ENCODE measurements at places on chromosomes 3 and 15.

DNA sequence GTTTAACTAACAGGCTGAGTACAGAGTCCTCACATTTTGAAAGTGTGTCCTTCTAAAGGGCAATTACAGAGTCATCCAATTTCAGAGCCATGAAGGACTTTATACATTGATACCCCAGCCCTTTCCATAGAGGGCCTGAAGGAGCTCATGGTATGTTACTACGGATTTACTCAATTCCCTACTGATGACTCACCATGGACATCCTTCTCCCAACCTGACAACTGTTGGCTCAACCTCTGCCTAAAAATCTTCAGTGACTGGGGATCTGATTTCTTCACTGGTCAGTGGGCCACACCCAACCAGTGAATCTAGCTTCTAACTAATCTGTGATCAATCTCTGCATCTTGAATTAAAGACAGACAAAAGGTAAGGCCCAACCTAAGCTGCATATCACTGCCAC is 963.4 kb upstream of the CFAP20DC start:
- H3K27ac ChIP-seq = no peak overlapping the region
- no peak overlapping the region for H3K4me3 ChIP-seq
- peak; percentile 31 for DNase-seq
- H3K27me3 ChIP-seq = peaks cover 8% of the 10 kb centered on the region

DNA sequence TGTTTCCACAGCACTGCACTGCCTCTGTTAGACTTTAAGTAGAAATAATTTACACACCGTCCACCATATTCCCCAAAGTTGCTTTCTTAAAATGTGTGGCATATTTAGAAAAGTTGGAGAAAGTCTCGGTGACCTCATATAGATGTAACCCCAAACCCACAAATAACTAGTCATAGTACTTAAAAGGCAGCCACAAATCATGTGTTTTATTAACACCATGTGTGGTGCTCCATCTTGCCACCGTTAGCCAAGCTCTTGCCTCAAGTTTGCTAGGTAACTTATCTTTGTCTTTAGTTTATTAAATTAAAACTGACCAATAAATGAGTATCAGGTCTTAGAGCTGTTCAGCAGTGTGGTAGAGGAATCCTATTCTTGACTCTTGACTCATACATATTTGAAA is 257.9 kb downstream of the UBE2E2 start:
- no peaks in the 10 kb centered on the region for H3K27me3 ChIP-seq
- H3K4me3 ChIP-seq = no peak overlapping the region
- no peaks in the 10 kb centered on the region for H3K36me3 ChIP-seq
- H3K4me1 ChIP-seq = no peaks in the 10 kb centered on the region

DNA sequence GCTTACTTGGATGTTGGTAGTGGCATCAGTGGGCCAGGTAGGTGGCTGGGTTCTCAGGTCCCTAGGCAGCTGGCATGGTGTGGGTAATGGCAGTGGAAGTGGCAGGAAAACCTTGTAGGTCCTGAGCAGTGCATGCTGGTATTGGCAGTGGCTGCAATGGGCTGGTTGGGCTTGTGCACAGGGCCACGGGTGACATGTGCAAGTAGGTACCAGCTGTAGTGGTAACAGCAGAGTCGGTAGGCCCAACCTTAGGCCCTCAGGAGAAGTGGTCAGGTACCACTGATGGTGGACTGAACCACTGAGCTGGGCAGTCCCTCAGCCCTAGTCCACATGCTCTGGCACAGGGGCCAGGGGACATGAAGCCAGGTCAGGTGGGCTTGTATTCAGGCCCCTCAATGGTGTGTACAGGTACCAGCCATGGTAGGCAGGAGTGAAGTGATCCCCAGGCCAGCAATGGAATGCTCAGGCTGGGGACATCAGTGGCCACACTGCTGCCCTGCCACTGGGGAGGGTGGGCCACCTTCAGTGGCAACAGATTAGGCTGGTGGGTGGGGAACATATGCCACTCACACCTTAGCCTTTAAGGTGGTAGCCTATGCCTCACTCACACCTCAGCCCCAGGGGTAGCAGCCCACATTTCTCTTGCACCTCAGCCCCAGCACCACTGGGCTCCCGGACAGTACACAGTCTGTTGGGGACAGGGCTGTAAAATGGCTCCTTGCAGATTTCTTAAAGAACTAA is 118.1 kb downstream of the LRRK1 start:
- H3K36me3 ChIP-seq = peaks cover 6% of the 10 kb centered on the region
- no peaks in the 10 kb centered on the region for H3K4me1 ChIP-seq
- H3K27me3 ChIP-seq = no peaks in the 10 kb centered on the region
- H3K4me3 ChIP-seq = no peak overlapping the region

DNA sequence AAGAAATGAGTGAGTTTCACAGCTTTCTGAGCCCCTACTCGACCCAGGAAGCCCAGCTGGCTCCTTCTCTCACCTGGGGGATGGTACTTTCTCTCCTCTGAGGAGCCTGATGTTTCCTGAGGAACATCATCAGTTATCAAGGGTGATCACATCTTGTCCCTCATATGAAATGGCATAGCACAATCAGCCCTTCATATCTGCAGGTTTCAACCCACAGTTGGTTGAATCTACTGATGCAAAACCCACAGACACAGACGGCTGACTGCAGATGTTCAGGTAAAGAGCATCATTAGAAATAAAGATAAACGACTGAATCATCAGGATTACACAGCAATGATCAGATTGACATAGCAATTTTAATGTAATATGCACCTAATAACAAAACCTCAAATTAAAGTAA is 93.6 kb upstream of the OSTN start:
- H3K27ac ChIP-seq = no peak overlapping the region
- H3K4me3 ChIP-seq = no peak overlapping the region
- H3K36me3 ChIP-seq = no peaks in the 10 kb centered on the region
- DNase-seq = no peak

DNA sequence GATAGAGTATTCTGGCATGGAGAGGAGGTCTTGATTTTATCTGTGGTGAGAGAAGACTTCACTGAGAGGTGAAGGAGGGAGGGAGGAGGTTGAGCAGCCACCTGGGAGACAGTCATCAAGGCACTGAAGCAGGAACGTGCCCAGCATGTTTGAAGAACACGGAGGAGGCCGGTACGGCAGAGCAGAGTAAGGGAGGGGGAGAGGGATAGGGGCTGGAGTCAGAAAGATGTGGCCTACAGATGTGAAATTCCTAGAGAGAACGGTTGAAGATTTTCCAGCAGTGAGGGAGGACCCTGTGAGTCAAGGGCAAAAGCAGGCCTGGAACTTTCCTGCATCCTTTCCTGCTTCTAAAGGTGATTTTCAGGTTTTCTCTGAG is 21.7 kb upstream of the IQCF6 start:
- H3K4me1 ChIP-seq = peaks cover 13% of the 10 kb centered on the region
- H3K36me3 ChIP-seq = no peaks in the 10 kb centered on the region
- no peak overlapping the region for H3K4me3 ChIP-seq
- no peak overlapping the region for H3K27ac ChIP-seq
- peaks cover 15% of the 10 kb centered on the region for H3K27me3 ChIP-seq

GRCh38 chr15:69056365-69056764 is 41.9 kb downstream of the NOX5 start:
- DNase-seq = peak; percentile 67
- no peaks in the 10 kb centered on the region for H3K27me3 ChIP-seq
- H3K36me3 ChIP-seq = peaks cover 24% of the 10 kb centered on the region

- DNase-seq = no peak
- no peaks in the 10 kb centered on the region for H3K4me1 ChIP-seq
- H3K36me3 ChIP-seq = no peaks in the 10 kb centered on the region
- H3K27ac ChIP-seq = no peak overlapping the region
Observed at GRCh38 chr3:7290077-7290825, 429.3 kb downstream of the GRM7 start.

DNA sequence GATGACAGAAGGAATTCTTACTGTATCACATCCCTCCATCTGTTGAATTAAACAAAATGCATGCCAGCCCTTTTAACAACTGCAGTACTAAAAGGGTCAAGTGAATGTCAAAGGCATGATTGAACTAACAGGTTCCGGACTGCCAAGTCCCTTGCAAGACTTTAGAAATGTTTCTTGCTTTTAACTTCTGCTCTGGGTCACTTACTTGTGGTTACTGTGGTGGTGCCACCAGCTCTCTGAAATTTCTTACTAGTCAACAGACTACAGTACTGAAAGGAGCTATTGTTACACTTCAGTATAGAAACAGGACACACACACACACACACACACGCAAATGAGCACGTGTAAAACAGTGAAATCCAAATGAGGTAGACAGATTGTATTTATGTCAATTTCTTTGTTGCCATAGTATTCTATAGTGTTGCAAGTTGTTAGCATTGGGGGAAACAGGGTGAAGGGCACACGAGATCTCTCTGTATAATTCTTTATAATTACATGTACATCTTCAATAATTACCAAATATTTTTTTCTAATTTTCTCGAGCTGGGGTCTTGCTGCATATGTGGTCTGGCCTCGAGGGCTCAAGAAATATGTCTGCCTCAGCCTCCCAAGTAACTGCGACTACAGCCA is 79.9 kb upstream of the SLC25A26 start:
- DNase-seq = peak; percentile 2
- no peak overlapping the region for H3K27ac ChIP-seq
- H3K4me1 ChIP-seq = peaks cover 14% of the 10 kb centered on the region
- no peaks in the 10 kb centered on the region for H3K36me3 ChIP-seq
- H3K4me3 ChIP-seq = no peak overlapping the region

DNA sequence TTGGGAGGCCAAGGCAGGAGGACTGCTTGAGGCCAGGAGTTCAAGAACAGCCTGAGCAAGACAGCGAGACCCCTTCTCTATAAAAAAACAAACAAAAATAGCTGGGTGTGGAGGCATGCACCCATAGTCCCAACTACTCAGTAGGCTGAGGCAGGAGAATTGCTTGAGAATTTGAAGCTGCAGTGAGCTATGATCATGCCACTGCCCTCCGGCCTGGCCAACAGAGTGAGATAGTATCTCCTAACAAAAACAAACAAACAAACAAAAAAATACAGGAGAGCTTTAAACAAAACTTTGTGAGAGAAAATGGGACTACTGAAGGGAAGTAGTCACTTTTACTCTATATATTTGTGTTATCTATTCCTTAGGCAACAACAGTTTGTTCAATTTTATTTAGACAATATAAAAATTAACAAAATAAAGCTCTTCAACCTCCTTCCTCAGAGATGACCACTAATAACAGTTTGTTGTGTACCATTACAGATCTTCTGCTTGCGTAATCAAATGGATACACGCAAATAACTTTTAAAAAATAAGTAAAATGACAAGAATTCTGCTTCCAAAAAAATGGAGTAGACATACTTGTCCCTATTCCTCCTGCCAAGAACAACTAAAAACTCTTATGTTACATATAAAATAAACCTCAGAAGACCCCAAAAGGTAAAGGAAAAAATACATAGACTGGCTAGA is 17.4 kb downstream of the PHC3 start:
- H3K4me3 ChIP-seq = no peak overlapping the region
- DNase-seq = no peak
- no peaks in the 10 kb centered on the region for H3K27me3 ChIP-seq
- no peaks in the 10 kb centered on the region for H3K4me1 ChIP-seq
- no peak overlapping the region for H3K27ac ChIP-seq

DNA sequence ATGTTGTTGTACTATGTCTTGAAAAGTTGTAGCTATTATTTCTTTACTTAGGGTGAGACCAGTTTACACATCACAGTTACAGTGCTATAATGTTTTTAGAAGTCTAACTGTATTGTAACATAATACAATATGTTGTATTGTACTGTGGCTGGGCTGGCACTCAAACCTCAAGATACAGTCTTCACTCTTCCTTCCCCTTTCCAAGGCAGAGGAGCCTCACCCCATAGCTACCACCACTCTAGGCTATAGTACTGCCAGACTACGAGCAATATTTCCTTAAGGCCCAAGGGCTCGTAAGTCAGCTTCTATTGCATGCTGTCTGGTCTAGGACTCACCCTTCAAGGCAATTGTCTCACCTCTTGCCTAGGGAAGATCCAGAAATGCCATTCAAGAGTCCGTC is 597.7 kb downstream of the OTOL1 start:
- no peak overlapping the region for H3K27ac ChIP-seq
- no peaks in the 10 kb centered on the region for H3K4me1 ChIP-seq
- H3K4me3 ChIP-seq = no peak overlapping the region
- no peak for DNase-seq

- H3K4me3 ChIP-seq = no peak overlapping the region
- no peaks in the 10 kb centered on the region for H3K36me3 ChIP-seq
- H3K4me1 ChIP-seq = no peaks in the 10 kb centered on the region
- H3K27ac ChIP-seq = no peak overlapping the region
- H3K27me3 ChIP-seq = no peaks in the 10 kb centered on the region
Observed at GRCh38 chr3:89372456-89372855, 265.0 kb downstream of the EPHA3 start.

DNA sequence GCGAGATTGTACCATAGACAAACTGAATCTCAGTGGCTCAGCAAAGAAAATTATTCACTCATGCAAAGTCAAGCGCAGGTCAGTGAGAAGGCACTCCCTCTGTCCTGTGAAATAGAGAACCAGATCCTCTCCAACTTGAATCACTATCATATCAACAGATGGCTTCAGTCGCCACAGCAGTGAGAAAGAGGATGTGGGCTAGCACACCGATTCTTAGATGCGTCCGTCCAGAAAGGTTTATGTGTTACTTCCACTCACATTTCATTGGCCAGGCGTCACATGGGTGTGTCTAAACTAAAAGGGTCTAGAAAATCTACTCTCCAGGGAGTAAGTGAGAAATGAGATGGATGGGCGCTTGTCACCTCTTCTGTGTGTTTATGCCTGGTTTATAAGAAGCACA is 141.6 kb upstream of the KBTBD8 start:
- H3K27ac ChIP-seq = no peak overlapping the region
- DNase-seq = no peak
- no peaks in the 10 kb centered on the region for H3K36me3 ChIP-seq
- no peaks in the 10 kb centered on the region for H3K4me1 ChIP-seq
- H3K4me3 ChIP-seq = no peak overlapping the region

DNA sequence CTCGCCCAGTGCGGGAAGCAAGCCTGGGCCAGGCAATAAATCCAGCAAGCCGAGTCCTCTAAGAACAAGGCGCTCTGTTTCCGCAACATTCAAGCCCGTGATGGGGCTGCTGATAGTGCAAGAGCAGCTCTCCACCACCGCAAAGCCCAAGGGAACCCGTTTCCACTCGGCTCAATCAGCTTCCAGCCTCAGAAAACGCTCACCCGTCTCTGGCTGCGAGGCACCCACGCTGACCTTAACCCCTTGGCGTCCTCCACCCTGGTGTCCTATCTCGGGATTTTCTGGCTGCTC is 17.8 kb downstream of the SPATA12 start:
- no peak overlapping the region for H3K27ac ChIP-seq
- H3K36me3 ChIP-seq = no peaks in the 10 kb centered on the region
- H3K4me1 ChIP-seq = peaks cover 6% of the 10 kb centered on the region

DNA sequence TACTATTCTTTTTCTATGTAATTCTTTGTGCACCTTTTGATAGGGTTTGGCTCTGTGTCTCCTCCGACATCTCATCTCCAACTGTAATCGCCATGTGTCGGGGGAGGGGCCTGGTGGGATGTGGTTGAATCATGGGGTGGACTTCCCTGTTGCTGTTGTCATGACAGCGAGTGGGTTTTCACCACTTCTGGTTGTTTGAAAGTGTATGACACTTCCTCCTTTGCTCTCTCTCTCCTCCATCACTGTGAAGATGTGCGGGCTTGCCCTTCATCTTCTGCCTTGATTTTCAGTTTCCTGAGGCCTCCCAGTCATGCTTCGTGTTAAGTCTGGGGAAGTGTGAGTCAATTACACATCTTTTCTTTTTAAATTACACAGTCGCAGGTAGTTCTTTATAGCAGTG is 225.8 kb upstream of the DPPA4 start:
- no peaks in the 10 kb centered on the region for H3K27me3 ChIP-seq
- H3K4me3 ChIP-seq = no peak overlapping the region
- peaks cover 4% of the 10 kb centered on the region for H3K4me1 ChIP-seq
- H3K27ac ChIP-seq = no peak overlapping the region

Measured in PC-3 (cell line).